ENCODE measurements at places on chromosomes 2 and 18.

- no peak for DNase-seq
These were observed 310.3 kb downstream of the GULP1 start for GRCh38 chr2:188601927-188602326.

DNA sequence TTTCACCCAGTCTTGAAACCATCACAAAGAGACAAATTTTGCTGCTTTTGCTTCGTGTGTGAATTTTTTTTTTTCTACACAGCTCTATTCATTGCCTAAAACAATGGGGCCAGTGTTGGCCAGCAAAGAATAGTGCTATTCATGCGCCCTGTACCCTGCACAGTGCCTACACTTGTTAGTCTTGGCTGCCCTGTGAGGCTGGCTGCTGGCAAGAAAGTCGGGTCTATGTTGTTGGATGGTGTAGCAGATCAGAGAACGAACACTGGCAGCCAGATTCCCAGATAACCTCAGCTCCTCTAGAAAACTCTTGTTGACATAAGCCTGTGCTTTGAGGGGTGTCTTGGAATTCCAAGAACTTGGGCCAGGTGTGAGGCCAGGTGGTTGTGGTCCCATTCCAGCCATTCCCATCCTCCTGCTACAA is 455.7 kb upstream of the TCF4 start:
- DNase-seq: no peak

DNA sequence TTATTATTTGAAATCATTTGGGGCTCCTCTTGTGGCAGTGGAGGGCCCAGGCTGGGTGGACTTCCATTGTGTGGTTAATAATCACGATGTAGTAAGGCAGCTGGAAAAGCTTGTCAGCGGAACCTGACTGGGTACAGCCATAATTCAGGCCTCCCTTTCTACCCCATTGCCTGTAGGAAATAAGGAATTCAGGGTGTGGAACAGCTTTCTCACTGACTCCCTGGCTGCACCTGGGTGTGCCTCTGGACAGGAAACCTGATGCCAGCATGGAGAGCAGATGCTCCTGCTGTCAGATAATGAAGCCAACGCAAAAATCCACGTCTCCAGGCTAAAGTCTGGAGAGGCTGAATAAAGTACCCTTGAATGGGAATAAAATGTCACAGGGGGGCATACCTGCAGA is 44.2 kb downstream of the LYPD6B start:
- DNase-seq: no peak

GRCh38 chr2:18704276-18704675 is 114.9 kb upstream of the NT5C1B start:
- DNase-seq: no peak

DNA sequence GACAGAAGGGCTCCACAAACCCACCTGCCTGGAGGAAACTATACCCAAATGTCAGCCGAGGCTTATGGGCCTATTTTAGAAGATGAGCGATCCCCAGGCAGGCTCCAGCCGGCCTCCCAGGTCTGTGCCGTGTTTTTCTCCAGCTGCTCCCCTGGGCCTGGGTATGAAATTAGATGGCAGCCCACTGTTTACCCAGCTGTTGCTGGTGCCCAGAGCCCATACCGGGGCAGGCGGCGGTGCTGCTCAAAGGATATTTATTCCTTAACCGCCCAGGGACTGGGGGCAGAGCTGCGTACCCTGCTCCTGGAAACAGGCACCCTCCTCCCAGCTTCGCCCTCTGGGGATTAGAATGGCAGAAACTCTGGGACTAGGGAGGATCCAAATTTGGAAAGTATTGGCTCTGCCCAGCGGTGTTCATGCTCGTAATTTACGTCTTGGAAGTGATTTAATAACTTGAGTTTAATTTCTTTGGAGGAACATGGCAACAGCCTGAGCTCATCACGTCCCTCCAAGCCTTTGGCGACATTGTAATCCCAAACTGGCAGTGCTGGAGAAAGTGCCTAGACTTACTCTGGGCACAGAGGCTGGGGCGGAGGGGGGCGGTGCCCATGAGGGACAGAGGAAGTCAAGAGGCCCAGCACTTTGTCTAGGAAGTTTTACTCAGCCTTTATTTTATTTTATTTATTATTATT is 199.2 kb downstream of the KLHL29 start:
- DNase-seq: peak; percentile 95

DNA sequence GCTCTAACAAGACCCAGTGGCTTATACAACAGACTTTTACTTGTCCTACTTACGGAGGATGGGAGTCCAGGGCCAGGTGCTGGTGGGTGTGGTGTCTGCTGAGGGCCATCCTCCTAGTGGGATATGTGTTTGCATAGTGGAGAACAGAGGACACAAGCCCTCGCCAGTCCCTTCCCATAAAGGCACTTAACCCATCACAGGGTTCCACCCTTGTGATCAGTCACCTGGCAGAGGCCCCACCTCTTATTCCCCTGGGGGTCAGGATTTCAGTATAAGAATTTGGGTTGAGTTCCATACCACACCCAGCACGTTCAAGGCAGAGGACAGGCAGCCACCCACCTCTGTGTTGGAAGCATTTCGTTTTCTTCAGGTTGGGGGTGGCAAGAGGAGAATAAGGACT is 259.0 kb downstream of the AGAP1 start:
- DNase-seq: no peak

DNA sequence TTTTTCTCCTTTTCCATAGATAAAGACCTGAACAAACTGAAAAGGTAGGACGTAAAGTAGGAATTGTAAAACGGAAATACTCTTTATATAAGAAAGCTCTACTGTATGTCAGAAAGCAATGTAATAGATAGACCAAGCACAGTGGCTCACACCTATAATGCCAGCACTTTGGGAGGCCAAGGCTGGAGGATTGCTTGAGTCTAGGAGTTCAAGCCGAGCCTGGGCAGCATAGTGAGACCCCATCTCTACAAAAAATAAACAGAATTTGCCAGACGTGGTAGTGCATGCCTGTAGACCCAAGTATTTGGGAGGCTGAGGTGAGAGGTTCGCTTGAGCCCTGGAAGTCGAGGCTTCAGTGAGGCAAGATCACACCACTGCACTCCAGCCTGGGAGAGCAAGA is 7.6 kb downstream of the ZNF397 start:
- DNase-seq: no peak

- no peak for DNase-seq
These were observed 87.8 kb downstream of the MAP2 start for GRCh38 chr2:209511637-209512036.

DNA sequence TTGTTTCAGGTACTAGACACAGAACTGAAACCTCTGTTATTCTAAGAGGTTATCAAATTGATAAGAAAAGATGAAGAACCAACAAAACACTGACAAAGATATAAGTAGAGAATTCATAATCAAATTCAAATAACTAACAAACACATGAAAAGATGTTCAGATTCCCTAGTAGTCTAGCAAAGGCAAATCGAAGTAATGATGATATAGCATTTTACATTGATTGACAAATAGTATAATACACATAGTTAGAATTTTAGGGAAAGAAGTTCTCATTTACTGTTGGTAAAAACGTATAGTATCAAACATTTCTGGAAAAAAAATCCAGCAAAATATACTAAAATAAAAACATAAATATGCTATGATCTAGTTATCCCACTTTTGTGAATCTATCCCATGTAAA is 50.6 kb downstream of the DNAH7 start:
- DNase-seq: no peak

- no peak for DNase-seq
These were observed 431.3 kb upstream of the MYT1L start for GRCh38 chr2:2762166-2762908.

- DNase-seq: no peak
These were observed 1321.9 kb upstream of the CHAC2 start for GRCh38 chr2:52445686-52446085.

- no peak for DNase-seq
These were observed 132.1 kb upstream of the EPC2 start for GRCh38 chr2:148512501-148512900.

All from tibial artery (tissue), 4 donors.